ENCODE measurements at places on chromosomes 16 and 17. TPM values are rescaled to one million over a fixed set of nuclear protein-coding genes. Genes with fewer than 3 reads are reported as not detected.

Gene HS3ST3A1
- not detected for total RNA-seq

Gene ABI3
- total RNA-seq = 4.5 TPM

Gene ZCCHC14
- total RNA-seq = 19.2 TPM

Gene FOXL1
- 1.8 TPM for total RNA-seq

Gene MYH13
- total RNA-seq = 1.4 TPM

DNA sequence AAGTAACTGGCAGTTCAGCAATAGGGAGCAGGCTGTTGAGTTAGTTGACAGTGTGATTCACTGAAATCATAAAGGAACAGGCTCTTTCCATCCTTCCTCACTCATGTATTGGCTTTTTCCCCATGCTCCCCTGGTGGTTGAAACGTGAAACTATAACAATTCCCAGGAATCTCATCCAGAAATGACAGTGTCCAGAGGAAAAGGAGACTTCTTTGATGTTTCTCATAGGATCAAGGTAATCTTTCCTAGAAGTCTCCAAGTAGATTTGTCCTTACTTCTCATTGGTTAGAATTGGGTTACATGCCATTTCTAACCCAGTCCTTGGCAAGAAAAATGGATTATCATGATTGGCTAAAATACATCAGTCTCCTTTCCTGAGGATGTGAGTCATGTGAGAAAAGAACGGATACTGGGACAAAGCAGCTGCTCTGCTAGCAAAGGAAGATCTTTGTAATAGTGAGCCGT is 14.4 kb downstream of the TTC19 start:
- DNase-seq = peak; percentile 39

DNA sequence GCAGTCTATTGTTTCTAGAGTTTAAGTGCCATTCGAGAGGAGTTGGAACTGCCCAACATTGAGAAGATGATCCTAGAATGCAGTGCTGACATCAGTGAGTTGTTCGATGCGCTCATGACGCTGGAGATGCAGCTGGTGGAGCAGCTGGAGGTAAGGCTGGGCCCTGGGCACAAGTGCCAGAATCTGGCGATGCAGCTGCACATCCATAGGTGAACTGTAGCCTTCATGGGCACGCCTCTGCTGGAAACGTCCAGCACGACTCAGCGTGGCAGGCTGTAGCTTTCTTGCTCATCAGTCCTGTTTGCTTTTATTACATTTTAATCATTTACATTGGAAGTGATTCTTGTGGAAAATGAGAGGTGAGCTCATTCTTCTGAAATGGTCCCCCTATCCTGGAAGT is 31.7 kb downstream of the DRC3 start:
- DNase-seq = peak; percentile 74

DNA sequence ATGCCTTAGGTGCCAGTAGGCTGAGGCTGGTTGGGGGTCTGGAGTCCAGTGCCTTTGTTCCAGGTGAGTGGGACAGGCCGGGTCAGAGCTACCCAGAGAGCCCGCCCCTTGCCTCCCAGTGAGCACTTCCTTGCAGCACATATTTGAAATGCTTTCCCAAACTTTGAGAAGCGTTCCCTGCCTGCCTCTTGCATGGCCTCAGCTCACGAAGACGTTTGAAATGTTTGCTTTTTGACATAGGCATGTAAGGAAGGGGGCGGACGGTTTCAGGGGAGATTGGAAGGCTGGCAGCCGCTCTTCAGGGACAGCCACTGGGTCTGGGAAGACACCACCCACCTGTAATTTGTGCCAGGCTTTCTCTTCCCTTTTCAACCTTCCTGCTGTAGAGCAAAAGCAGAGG is 5.1 kb upstream of the FOXL1 start:
- DNase-seq = no peak

GRCh38 chr17:78040440-78041385 is 82.2 kb downstream of the TNRC6C start:
- peak; percentile 89 for DNase-seq

- no peak for DNase-seq
Observed at GRCh38 chr16:85577899-85578598, 35.1 kb upstream of the GSE1 start.

- no peak for DNase-seq
Observed at GRCh38 chr16:88449267-88449561, 3.9 kb upstream of the ZFPM1 start.

DNA sequence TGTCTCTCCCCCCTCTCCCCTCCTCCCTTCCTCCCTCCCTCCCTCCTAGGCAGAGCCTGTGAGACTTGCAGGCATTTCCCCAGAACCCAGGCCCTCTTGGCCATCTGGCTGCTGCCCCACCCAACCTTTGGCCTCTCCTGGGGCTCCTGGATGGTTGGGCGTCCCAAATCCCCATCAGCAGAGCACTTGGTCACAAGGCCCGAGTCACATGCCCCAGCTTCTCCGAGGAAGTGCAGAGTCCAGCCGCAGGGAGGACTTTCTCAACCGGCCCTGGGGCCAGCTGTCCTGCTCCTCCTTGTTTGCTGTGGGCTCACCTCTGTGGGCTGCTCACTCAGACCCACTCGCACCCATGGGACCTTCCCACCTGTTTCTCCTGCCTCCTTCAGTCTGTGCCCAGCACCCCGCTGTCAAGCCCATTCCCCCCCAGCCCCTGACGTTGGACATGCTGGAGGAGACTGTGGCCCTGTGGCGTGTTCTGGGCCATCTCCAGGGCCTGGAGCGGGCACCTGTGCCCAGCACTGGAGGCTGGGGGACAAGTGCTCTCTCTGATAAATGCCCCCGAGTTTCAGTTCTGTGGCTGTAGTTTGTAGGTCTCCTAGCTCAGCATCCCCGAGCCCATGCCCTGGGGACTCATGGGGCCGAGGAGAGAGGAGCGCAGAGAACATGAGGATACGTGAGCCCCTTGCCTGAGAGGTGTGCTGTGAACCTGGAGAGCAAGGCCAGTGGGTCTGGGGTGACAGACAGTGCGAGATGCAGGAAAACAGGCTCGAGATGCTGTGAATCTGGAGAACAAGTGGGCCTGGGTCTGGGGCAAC is 42.3 kb upstream of the ZNF750 start:
- DNase-seq = no peak

DNA sequence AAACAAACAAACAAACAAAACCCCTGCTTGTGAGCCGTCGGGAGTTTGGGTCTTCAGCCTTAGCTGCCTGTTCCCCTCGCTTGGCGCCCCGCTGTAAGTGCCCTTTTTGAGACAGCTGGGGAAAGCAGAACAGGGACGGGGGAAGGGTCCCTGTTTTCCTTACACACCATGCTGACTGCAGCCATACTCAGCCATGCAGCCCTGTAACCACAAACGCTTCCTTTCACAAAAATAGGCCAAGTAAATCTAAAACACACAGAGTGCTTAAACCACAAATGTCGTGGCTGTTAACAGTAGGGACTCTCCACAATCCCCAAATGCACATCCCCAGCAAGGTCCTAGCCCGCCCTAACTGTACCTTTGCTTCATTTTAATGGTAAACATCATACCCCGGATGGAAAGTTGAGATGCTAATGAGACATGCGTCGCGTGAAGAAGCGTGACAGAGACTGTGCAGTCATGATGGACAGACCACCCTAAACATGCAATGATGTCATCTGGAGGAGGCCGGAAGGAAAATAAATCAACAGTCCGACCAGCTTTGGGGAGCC is 129.9 kb downstream of the MGAT5B start:
- no peak for DNase-seq

- DNase-seq = peak; percentile 69
Observed at GRCh38 chr17:8073627-8074484, 13.7 kb downstream of the ALOX12B start.

DNA sequence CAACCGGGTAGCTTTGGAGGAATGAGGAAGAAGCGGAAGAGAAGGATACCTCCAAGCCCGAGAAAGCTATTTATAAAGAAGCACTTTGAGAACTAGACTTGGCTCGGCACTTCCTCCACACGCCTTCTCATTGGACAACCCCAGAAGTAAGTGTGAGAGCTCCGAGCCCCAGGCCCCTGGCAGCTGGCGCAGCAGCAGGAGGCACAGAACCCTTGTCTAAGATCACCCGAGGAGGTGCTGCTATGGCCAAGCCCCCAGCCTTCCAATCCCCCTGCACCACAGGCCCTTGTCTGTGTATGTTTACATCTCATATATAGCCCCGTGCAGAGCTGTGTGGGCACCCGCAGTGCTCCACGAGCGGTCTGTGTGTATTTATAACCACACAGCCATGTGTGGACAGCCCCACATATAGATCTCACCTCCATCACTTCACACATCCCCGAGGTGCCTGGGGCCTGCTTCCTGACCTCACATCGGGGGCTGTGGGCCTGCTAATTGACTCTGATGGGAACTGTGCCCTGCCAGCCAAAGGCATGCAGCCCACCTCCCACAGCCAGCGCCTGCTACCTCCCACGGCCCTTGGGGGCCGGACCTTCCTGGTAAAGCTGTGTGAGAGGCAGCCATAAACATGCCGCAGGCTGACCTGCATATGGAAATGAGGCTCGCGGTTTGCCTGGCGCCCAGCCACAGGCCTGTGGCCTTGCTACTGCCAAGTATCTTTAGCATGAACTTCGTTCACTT is 96.1 kb downstream of the C17orf67 start:
- DNase-seq = peak; percentile 42

- DNase-seq = no peak
Observed at GRCh38 chr16:55030944-55031343, 100.3 kb downstream of the IRX5 start.

DNA sequence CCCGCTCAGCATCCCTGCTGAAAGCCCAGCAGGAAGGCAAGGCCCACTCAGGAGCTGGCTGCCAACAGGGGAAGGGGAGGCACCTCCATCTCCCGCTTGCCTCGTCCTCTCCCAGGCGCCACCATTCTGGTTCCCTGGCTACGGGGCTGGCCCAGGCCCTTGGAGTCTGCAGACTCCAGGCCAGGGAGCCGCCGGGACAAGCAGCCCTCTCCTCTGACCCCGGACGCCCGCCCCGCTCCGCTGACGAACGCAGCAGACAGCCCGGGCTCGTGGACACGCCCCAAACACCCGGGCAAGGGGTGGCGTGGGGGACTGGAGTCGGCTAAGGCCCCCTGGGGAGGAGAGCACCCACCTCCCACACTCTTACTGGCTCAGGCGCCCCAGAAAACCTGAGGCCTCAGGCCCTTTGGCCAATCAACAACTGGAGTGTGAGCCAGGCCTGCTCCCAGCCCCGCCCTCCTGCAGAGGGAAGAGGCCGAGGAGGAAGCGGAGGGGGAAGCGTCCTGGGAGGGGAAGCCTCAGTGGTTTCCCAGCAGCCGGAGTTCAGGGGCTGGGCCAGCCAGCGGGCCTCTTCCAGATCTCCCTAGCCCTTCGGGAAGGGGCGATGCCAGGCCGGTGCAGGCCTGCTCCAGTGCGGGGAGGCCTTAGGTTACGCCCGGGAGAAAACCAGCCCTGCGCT is 4.2 kb downstream of the MNT start:
- DNase-seq = peak; percentile 94

- no peak for DNase-seq
Observed at GRCh38 chr17:55324296-55324978, 59.7 kb downstream of the HLF start.

- DNase-seq = no peak
Observed at GRCh38 chr16:1639860-1640259, 27.7 kb downstream of the CRAMP1 start.

Data from tongue (tissue), 3 donors.